HT-29 (cell line): ENCODE measurements at places on chromosomes 1 and 21.
A peak's percentile ranks its signal among the peaks of the same experiment; 100 is the strongest.

- no peak for DNase-seq
These were observed 100.4 kb upstream of the POGK start for GRCh38 chr1:166738873-166739272.

DNA sequence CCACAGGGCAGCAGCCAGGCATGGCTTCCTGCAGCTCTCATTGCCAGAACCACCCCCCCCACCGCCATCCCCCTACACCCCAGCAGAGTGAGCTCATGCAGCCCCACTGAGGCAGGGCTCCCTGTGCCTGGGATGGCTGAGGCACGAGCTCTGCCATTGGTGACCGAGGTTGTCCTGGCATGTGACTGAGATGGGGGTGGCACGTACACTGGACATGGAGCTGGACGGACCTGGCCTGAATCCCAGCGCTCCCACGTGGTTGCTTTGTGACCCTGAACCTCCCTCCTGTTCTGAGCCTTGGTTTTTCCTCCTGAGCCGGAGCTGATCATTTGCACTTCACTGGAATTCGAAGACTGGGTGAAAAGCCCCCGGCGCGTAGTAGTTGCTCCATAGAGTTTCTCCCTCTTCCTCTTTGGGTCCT, 28.3 kb downstream of the ALPL start:
- DNase-seq, result no peak

GRCh38 chr1:170698301-170699275, 34.7 kb downstream of the PRRX1 start:
- no peak for DNase-seq

DNA sequence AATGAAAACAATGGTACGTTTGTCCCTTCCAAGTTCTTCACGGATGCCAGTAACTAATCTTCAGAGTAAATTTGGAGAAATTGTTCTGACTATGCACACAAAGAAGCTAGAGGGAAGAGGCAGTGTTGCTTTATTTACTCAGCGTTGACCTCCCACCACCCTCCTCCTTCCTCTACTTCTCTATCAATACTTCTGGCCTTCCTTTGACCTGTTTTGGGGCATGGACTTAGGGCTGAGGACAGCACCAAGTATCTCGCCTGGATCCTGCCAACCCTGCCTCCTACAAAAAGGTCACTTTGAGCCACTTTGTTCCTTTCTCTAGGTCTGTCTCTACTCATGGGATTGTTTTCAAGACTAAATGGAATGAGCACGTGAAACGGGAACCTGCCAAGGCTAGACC, 282.6 kb downstream of the DSCAM start:
- DNase-seq, result no peak

DNA sequence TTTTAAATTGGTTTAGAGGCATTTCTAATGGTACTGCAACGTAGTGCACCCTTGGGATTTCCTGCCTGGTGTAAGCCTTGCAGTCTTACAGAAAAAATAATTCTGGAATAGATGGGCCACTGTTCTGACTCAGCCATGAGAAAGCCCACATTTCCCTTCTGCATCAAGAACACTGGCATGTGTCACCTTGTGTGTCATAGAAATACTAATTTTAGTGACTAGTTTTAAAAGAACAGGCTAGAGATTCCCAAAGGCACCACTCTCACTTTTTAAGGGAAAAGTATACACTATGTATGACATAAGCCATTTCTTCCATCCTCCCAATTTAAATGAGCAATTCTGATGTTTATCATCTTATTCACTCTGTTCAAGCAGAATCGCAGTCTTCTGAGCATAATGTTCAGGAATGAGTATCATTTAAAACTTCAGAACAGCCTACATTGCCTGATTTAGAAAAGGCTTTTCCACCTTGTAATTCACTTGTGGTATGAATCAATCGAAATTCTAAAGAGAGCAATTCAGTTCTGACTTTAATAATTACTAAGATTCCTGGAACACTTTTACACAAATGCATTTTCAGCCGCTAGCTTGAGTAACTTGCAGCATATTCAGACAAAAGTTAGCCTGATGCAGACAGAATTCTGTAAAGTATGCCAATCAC, 18.8 kb downstream of the RGS13 start:
- DNase-seq, result no peak

DNA sequence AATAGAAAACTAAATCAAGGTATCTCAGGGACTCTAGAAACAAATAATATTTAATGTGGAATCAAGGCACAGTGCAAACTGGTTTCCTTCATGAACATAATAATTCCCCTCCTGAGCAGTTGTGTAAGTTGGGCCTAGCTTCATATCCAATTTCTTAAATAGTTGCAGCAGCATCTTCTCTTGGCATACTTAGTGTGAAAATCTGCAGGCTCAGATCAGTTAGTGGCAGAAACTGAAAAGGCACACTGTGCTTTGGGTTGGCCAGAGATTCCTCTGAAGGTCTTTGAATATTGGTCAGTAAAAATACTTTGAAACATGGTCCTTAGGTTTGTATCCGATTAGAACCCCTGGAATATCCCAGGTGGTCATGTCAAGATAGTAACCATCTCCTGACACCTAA, 52.5 kb downstream of the CHRM3 start:
- DNase-seq, result no peak

DNA sequence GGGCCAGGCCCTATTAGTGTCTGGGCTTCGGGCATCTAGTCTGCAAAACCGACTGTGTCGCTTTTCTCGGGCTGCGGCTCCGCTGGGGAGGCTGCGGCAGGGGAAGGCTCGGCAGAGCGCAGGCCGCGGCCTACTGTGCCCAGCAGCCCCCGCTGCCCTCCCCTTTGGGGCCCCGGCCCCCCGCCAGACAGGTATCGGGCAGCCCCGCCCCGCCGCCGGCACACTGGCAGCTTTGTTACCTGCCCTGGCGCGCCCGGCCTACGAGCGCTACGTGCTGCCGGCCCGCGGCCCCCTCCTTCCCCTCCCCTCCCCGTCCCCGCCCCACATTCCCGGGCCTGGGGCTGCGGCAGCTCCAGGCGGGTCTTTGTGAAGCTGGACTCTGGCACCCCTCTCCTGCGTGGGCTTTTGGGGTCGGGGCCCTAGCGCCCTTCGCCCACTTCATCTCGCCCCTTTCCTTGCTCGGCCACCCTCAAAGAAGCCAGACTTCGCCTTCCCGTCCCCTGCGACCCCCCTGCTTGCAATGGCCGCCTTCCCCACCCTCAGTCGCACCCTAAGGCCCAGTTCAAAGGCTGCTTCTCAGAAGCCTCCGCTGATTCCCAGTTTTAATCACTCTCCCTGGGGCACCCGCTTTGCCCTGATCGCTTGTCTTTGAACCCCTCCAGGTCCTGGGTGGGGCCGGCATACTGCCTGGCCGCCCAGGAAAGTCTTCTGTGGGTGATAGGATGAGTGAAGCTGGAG, 48.9 kb upstream of the SLC2A1 start:
- DNase-seq, result peak; percentile 86

- no peak for DNase-seq
These were observed 32.7 kb downstream of the BMP8A start for GRCh38 chr1:39524171-39524570.

- DNase-seq, result no peak
These were observed 16.0 kb downstream of the ZNF697 start for GRCh38 chr1:119632103-119632490.

- no peak for DNase-seq
These were observed 147.2 kb downstream of the CRB1 start for GRCh38 chr1:197415221-197415620.

DNA sequence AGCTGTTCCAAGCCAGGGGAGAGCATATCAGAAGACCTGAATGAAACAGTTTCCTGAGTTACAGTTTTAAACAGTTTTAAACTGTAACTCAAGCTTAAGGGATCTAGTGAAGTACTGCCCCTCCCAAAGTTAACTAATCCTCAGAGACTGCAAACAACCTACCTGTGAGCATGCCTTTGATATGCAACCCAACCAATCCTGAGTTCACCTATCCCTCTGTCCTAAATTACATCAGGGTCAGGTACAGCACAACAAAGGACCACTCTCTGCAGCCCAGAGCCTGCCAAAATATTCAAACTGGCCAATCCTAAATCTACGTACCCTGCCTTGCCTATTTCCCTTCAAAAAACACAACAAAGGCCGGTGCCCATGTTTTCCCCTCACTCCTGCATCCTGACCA, 32.8 kb upstream of the RAVER2 start:
- no peak for DNase-seq

DNA sequence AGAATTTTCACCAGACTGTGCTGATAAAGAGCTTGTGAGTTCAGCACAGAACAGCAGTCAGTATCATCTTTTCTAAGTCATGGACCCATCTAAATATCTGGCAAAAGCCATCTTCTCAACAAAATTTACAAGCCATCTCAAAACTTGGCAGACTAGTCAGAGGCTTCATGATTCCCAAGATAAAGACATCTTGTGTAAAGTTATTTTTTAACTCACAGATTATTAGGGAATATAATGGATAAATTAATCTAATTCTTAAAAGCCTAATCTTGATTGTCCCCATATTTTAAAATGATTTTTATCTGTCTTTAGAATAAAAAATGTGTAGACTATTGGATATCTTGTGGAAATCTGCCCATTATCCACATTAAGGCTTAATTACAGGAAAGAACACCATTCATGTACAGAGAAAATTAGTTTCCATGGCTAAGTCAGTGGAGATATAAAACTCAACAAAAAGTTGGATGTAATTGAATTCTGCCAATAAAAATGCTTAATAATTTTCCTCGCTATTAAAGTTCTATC, 159.8 kb downstream of the ZP4 start:
- DNase-seq, result no peak

GRCh38 chr1:25766721-25767436, 33.1 kb upstream of the SELENON start:
- DNase-seq, result no peak

DNA sequence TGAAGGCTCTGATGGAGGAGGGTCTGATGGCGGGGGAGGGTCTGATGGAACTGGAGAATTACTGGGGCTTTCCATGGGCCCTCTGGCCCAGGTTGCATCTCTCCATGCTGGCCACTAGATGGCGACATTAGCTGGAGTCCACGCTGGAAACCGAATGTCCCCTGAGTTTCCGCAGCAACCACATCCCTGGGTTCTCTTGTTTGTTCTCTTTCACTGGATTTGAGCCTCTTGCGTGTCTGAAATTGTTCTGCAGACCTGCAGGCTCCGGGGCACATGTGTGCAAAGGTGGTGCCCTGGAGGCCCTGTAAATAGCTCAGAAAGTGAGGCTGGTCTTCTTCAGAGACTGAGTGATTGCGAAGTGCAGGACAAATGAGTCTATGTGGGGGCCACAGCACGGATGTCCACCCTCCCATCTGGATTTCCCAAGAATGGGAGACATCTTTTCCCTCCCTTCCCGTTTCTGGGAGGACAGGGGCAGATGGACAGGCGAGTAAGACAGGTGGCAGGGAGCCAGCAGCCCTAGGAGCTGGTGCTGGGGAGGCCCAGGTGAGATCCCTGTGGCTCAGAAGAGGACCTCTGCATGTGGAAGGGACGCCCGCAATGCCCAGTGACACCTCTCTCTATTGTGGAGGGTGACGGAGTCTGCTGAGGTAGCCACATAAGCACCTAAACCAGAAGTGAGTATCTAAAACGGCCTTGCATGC, 73.2 kb upstream of the ABCG1 start:
- DNase-seq, result peak; percentile 41

GRCh38 chr21:44616591-44616926, 4.7 kb downstream of the KRTAP10-8 start:
- DNase-seq, result no peak

- no peak for DNase-seq
These were observed 11.5 kb upstream of the IFI16 start for GRCh38 chr1:158998037-158998780.

GRCh38 chr1:223870617-223871574, 25.1 kb upstream of the TP53BP2 start:
- no peak for DNase-seq

- DNase-seq, result peak; percentile 88
These were observed 11.4 kb upstream of the BCAR3 start for GRCh38 chr1:93692983-93693591.

GRCh38 chr1:181255270-181255929, 166.9 kb downstream of the IER5 start:
- DNase-seq, result no peak

DNA sequence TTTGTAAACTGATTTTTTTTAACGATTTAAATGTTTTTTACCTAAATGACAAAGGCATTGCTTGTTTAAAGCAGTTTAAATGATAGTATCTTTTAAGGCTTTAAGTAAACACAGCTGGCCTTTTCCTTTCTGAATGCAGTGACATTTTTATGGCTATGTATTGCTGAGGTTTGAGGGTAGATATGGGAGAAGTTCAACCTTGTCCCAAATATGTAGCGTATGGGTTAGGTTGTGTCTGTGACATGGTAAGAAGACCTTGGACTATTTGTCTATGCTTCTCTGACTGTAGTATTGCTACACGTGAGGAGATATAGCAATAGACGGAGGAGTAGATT, 32.5 kb downstream of the PKNOX1 start:
- DNase-seq, result no peak

DNA sequence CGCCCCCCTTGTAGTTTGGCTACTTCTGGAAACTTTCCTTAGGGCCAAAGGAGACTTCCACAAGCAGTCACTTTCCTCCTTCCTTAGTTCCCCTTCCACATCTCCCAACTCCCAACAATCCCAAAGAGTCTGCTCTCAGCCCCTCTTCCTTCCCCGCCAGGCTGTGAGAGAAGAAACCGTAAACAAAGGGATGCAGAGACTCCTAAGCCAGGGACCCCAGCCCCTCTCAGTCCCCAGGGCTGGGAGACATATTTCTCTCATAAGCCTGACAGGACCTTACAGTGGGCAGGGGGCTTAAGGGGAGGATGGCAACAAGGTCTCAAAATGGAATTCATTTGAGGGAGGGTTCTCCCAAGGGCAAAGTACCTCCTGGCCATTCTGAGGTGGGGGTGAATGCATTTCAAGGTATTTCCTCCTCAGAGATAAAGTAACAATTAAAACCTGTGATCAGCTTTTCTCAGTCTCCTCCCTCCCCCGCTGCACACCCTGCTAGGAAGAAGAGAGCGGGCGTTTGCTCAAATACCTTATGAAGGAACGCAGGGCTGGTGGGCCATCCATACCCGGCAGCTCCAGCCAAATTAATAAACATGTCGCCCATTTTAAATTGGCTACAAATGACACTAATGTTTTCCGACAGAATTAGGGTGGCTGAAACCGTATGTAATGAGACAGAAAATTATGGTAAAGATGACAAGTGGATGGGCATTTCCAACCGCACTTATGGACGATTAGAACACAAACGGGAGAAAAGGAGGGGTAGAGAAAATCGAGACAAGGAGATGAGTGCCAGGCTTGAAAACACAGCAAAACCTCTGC, 4.0 kb downstream of the BARHL2 start:
- no peak for DNase-seq

DNA sequence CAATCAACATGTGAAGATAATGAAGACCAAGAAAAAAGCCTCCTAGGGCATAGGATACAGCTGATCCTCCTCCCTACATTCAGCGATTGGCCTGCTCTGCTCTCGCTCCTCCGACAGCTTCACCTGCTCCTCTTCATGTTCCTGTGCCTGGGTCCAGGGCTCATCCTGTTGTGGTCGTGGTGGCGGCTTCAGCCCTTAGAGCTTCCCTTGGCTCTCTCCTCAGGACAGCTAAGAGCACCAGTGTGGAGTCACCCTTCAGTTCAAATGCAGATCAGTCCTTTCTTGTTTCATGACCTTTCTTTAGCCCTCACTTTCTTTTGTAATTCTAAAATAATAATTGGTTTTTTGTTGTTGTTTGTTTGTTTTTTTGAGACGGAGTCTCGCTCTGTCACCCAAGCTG, 18.7 kb downstream of the CNN3 start:
- no peak for DNase-seq

- DNase-seq, result peak; percentile 55
These were observed 92.1 kb upstream of the POU3F1 start for GRCh38 chr1:38138498-38139233.
